ENCODE measurements at places on chromosomes 7 and 10.

GRCh38 chr10:75744261-75744660, 312.8 kb downstream of the LRMDA start:
- no peak for DNase-seq

DNA sequence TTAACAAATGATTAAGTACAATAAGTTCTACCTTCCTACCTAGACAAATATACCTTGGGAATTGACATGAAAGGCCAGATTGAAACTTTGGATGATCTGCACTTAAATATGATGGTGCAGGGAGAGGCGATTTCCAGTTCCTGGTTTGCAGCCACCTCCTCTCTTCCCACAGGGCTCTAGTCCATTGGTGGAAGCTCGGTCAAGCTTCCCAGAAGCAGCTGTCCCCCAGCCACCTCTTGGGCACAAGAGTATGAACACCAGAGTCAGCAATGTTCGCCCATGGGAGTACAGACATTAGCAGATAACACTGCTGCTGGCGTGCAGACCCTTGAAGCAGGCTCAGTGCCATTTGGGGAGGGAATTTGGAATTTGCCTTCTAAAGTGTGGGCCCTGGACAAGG, 1.5 kb upstream of the CPVL start:
- DNase-seq: no peak

GRCh38 chr10:94578790-94579189, 33.2 kb downstream of the HELLS start:
- no peak for DNase-seq

DNA sequence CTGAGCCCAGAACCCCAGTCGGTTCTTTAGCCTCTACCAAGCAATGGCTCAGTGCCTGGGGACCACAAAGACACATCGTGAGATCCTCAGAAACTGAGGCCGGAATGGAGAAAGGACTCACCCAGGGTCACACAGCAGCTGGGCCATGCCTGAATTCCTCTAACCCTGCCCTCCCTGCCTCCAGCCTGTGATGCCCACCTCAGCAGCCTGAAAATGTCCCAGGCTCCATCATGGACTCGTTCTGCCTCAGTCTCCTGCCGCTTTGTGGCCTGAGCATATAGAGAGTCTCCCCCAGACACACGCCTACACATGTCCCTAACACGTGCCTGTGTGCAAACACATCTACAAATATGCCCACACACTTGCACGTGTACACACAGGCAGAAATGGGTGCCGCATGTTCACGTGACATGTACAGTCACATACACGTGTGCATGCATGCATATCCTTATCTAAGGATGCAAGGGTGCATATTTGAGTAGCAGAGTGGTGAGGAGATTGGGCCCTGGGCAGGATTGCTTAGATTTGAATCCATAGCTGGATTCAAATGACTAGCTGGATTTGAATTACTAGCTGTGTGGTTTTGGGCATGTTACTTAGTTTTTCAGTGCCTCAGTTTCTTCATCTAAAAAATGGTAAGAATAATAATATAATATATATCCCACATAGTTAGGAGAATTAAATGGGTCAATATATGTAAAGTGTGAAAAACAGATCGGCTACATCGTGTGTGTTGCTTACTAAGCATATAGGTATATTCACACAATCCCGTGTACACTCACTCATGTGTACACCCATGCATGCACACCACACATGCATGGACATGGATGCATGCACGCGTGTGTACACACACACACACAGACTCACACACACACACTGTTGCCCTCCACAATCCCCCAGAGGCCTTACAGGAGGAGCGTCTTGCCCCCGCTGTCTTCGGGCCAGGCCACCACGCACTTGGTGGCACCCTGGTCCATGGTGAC, 2.4 kb downstream of the TACR2 start:
- DNase-seq: no peak

GRCh38 chr10:113557903-113558321, 5.1 kb downstream of the HABP2 start:
- no peak for DNase-seq

All from HFFc6 (cell line).